Vagina (tissue), 2 donors: ENCODE measurements at places on chromosomes 4 and X. TPM values are rescaled to one million over a fixed set of nuclear protein-coding genes. Genes with fewer than 3 reads are reported as not detected.

C4orf51 gene
- total RNA-seq, result not detected

FMR1 gene
- 29.7 TPM for total RNA-seq

KCND1 gene
- 2.0 TPM for total RNA-seq

PGRMC2 gene
- total RNA-seq, result 27.7 TPM

MRPS18C gene
- 15.2 TPM for total RNA-seq

FGFBP2 gene
- 2.9 TPM for total RNA-seq

CT55 gene
- not detected for total RNA-seq

CXCL11 gene
- total RNA-seq, result not detected

TEX13B gene
- total RNA-seq, result not detected

PCYT1B gene
- total RNA-seq, result not detected

FGFBP1 gene
- total RNA-seq, result 61.9 TPM

CC2D2A gene
- 33.1 TPM for total RNA-seq

SLC10A4 gene
- 6.6 TPM for total RNA-seq
